ENCODE measurements at places on chromosomes 2 and 18.

DNA sequence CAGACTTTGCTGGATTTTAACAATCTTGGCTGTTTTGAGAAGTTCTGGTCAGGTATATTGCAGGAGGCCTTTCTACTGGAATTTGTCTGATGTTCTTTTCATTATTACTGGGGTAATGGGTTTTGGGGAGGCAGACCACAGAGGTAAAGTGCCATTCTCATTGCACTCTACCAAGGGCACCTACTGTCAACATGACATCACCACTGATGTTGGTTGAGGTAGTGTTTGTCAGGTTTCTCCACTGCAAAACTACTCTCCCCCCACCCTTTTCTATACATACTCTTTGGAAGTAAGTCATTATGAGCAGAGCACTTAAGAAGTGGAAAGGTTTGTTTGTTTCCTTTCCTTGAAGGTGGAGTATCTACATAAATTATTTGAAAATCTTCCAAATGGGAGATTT is 27.0 kb downstream of the PRKD3 start:
- no peak for DNase-seq

- DNase-seq, result peak; percentile 29
Measured at GRCh38 chr18:48541026-48541746, 2.4 kb downstream of the CTIF start.

DNA sequence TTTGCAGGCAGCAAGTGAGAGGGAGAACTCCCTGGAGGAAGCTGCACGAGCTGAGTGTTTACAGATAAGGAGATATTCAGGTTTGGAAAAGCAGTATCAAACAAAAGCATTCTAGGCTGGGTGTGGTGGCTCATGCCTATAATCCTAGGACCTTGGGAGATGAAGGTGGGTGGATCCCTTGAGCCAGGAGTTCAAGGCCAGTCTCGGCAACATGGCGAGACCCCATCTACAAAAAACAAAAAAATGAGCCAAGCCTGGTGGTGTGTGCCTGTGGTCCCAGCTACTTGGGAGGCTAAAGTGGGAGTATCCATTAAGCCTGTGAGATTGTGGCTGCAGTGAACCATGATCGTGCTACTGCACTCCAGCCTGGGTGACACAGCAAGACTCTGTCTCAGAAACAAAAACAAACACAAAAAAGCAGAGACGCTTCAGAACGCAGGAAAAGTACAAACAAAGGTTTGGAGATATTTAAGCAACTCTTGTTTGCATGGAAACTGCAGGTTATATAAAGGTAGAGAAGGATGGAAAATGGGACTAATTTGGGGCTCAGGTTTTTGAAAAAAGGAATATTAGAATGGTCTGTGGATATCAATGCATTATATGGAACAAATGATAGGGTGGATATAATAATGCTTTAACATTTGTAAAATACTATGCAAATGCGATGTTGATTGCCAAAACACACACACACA is 31.6 kb downstream of the MYCN start:
- no peak for DNase-seq

DNA sequence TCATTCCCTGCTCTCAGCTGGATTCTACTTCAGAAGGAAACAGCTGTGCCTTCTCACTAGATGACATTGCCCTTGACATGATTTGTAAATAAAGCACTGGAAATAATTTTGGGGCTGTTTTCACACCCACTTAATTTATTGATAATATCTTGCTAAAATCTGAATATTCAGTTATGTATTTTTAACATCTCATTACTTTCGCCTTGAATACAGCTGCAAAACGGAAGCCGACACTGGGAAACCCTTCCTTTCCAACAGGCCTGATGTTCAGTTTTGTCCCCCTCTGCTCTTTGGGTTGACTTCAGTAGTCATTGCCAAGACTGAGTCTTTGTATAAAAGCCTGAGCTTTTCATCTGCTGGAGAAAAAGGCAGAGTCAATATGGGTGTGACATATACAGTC is 82.7 kb downstream of the DOCK10 start:
- no peak for DNase-seq

DNA sequence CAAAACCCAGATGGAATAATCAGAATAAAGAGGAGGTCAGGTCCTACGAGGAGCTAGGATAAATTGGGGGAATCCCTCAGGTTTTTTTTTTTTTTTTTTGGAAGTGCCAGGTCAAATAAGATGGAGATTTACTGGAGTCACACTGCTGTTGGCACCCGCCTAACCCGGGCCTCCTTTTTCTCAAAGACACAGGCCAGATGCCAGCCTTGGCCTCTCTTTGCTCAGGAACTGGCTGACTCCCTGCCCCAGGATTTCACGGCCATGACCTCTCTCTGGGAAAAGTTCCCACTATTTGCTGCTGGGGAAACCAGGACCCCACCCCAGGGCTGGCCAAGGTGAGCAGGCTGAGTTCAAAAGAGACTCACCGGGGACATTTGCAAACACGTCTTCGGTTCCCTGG is 2.5 kb downstream of the CD8A start:
- DNase-seq, result no peak

DNA sequence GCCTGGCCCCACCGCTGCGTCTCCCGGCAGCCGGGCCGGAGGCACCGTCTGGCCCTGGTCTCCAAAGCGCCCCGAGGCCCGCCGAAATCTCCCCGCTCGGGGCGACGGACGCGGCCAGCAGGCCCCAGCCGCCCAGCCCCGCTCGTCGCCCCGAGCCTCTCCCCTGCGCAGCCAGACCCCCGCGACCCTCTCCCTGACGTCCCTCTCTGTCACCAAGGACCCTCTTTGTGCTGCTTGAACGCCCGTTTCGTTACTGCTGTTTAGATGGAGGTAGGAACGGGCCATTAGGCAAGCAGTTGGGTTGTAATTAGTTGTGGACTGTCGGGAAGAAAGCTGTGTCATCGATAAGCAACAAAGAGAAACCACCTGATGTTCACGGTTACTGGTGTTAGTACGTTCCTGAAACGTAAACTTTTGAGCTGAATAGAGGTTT is 686 bp downstream of the UBXN4 start:
- DNase-seq, result peak; percentile 48

DNA sequence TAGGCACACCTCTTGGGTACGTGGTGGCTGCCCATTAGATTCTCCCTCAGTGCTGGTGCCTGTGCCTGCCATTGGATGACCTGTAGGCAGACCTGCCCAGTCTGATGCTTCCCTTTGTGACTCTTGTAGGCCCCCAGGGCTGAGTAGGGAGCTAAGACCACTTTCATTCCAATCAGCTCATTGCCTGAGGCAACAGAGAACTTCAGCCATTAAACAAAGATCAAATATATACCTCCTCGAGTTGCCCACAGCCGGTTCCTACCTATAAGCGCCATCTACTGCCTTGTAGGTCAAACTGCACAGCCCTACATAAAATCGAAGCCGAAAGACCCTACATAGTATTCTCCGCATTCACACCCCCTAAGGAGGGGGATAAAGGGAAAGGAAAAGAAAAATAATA is 184.6 kb downstream of the ETAA1 start:
- DNase-seq, result no peak

GRCh38 chr2:85064927-85065577 is 68.1 kb upstream of the TCF7L1 start:
- no peak for DNase-seq

DNA sequence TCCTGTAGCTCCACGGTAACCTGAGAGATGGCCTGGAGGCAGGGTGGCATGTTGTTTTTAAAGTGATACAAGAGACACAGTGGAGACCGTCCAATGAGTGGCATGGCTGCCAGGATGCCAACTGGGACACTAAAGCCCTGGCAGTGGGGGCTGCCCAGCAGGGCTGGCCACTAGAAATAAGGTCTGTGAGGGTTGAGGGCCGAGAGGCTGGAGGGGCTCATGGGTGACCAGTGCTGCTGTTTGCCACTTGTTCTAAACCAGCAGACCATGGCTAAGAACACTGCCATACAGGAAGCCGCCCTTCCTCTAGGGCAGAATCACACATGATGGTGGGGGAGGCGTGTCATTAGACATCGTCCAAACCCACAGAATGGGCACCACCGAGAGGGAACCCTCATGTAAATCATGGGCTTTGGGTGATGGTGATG is 71.9 kb downstream of the ALPK2 start:
- no peak for DNase-seq

GRCh38 chr2:38818565-38818964 is 40.6 kb downstream of the GEMIN6 start:
- no peak for DNase-seq

GRCh38 chr2:240201866-240202265 is 61.4 kb upstream of the OTOS start:
- DNase-seq, result no peak

DNA sequence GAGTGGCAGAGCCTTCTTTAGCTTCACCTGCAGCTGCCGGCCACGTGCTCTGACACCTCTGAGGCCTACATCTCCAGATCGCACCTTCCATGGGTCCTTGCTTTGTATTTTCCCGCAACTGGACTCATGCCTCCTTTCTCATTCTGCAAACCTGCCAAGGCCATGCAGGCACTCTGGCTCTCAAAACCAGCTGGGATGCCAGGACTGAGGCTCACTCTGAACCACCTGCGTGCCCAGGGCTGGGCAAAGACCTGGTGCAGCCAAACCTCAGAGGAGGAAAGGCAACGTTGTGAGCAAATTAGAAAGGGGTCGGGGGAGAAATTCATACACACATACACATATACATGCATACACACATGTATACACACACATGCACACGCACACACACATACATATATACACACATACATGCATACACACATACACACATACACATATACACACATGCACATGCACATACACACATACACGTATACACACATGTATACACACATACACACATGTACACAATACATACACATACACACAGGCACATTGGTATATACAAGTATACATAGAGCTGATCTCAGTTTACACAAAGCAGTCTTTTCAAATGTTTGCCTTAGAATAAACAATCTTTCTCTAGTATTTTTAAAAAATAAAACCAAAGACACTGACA is 125.2 kb downstream of the RTP5 start:
- DNase-seq, result no peak

- DNase-seq, result no peak
Measured at GRCh38 chr18:36015629-36016028, 43.1 kb downstream of the RMP24 start.

DNA sequence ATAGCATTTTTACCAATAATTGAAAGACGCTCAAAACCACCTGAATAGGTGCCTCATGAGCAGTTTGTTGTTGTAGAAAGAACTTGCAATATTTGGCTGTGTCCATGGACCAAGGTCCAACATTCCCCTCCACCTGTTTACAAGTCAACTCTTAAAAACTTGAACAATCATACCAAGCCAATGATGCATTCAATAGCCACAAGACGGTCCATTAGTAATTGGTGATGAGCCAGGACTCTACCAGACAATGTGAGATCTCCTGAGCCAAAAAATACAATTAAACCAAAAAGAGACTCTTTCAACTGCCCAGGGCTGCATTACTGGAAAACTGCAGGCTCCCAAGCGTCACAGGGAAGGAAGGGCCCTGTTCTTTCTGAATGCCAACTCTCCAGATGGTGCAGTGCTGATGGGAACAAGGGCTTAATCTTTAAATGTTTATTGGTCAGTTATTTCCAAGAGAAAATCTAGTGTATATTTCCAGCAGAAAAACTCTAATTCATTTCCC is 118.8 kb upstream of the EPB41L3 start:
- no peak for DNase-seq

- DNase-seq, result no peak
Measured at GRCh38 chr2:203413796-203414195, 85.6 kb downstream of the ABI2 start.

DNA sequence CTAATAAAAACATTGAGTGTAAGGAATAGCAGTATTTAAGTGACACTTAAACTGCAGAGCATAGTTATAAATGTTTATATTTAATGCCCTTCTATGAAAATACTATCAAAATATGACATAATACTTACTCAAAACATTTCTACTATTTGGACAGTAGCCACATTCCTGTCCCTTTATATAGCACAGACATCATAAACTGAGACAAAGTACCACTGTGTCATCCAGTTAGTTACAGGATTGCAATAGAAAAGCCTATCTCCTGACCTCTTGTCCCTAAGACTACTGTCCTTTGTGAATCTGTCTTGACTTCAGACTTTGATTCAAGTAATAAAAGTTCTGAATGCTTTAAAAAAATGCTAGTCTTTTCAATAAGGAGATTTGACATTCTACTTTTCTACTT is 1528.5 kb upstream of the NXPH2 start:
- DNase-seq, result no peak

Data from activated naive CD4-positive, alpha-beta T cell treated with Interleukin-2 at 50 U/mL for 16 hours (primary cell).